Cardiac muscle cell (in vitro differentiated cells and primary cell): ENCODE measurements at places on chromosomes 7 and 10.

- no peak for DNase-seq
Observed at GRCh38 chr10:22500656-22501340, 155.5 kb downstream of the SPAG6 start.

- no peak for DNase-seq
Observed at GRCh38 chr10:114388275-114388674, 16.0 kb downstream of the AFAP1L2 start.

DNA sequence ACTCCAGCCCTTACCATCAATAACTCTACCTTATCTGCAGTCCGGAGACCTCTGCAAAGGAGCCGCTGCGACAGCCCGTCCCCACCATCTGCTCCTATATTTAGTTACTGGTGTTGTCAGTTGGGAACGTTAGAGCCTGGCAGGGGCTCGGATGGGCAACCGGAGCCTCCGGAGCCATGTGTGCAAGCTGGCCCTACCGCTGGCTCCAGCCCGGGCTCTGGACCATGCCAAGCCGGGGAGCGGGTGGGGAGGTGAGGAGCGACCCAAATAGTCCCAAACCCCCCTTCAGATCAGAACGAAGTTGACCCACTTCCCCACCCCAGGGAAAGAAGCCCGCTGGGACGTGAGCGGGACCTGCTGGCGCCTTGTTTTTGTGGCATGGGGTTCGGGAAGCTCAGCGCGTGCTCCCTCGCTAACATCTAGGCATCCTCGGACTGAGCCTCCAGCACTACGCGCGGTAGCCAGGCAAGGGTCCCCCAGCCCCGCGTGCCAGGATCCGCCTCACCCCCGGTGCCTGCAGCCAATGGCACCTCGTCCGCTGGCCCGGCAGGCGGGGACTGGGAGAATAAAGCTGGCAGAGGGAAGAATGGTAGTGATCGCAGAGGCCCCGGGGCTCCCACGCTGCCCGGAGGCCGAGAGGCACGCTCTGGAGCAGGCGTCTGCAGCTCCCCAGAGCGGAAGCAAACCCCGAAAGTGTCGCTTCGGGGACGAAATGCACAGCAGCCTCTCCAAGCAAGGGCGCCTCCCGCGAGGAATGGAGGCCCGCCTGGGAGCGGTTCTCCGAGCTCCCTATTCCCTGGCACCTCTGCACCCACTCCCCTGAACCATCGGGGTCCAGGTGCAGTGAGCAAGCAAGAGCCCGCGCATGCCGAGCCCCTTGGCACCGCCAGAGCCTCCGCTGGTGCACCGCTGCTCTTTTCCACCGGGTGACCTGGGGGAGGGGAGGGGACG is 679 bp downstream of the LRRC20 start:
- DNase-seq, result peak; percentile 44

DNA sequence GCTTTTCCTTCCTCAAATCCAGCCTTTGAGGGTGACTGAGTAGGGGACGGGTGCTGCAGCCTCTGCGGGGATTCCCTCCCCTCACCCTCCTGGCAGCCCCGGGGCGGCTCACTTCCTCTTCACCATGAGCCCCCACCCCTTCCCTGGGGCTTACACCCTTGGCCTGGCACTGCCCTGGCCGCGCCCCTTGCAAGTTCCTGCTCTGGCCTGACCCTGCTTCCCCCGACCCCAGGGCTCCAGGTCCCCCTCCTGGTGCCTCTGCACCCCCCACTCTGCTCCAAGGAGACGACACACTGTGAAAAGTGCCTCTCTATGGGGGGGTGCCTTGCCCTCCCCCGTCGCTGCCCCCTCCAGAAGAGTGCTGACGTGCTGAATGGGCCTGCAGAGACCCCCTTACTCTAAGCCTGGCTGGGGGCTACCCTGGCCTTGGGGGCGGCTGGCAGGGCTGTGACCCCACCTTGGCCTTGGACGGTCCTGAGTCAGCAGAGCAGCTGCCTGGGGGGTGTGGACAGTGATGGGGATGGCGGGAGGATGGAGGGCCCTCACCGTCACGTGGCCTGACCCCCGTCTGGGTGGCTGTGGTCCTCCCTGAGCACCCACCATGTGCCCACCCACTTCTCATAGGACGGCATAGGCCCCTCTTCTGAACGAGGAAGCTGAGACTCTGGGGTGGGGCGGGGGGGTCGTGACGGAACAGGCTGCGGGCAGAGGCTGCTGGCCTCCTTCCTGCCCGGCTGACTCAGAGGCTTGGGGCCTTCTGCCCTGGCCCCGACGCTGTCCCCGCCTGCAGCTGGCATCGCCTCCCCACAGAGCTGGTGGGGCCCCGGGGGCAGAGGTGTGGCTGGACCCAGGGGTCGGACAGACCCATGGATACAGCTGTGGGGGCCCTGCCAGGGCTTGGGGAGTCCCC is 9.8 kb downstream of the LFNG start:
- DNase-seq, result peak; percentile 61

GRCh38 chr10:65491799-65492198 is 1434.0 kb upstream of the LRRTM3 start:
- no peak for DNase-seq

GRCh38 chr10:132828681-132829080 is 42.7 kb upstream of the NKX6-2 start:
- no peak for DNase-seq

DNA sequence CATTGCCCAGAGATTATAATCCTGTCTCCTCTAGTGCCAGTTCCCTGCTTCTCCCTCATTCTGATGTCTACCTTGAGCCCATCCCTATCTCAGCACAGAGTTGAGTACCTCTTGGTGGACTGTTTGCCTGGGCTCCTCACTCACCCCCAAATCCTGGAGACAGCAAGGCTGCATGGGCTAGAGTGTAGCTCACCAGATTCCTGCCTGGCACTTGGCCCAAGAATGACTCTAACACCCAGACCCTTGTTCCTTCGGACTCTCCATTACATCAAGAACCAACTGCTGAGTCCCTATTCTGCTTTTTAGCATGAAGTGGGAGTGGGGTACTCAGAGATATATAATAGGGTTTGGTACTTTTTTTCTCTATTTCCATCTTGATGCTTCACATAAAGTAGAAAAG is 22.1 kb downstream of the FAM13C start:
- no peak for DNase-seq

- DNase-seq, result peak; percentile 78
Observed at GRCh38 chr10:43137717-43138020, 576 bp upstream of the CSGALNACT2 start.

- DNase-seq, result peak; percentile 80
Observed at GRCh38 chr10:29471544-29471859, 163.3 kb downstream of the SVIL start.

DNA sequence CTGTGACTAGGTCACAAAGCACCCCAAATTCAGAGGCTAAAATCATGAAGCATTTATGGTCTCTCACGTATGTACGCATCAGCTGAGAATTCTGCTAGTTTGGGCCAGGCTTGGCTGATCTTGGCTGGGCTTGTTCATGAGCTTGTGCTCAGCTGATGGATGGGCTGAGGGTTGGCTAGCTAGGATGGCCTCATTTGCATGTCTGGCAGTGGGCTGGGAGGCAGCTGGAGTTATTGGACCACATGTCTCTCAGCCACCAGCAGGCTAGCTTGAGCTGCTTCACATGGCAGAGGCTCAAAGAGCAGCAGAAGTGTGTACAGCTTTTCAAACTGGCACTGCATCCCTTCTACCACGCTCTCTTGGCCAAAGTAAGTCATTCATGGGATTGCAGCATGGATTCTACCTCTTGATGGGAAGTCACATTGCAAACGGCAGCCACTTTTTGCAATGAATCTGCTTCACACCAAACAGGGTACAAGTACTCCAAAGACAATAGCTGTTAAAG is 770.3 kb downstream of the TYW1 start:
- no peak for DNase-seq

- DNase-seq, result peak; percentile 27
Observed at GRCh38 chr10:34109952-34110702, 705.0 kb downstream of the PARD3 start.

DNA sequence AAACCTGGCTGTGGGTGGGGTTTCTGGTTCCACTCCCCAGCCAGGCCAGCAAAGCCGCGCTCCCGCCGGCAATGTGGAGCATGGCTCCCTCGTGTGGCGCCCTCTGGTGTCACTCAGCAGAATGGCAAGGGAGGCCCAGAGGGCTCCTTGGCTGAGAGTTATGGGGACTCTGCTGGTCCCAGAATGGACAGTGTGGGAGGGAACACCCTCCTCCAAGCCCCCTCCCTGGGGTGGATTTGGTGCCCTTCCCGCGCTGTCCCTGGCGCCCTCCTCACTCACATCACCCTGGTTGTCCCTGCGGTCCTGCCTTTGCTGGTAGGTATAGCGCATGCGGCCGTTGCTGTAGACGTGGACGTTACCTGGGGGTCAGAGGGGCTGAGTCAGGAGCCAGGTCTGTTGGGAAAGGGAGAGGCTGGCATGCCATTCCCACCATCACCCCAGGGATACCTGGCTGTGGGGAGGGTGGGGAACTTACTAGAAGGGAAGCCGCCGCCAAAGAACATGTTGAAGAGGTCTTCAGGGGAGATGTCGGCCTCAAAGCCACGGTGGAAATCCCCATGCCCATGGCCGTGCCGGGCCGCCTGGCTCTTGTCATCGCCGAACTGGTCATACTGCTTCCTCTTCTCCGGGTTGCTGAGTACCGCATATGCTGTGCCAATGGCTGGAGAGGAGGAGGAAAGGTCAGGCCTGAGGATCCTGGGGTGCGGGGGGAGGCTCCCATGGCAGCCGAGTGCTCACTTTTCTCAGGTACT is 14.0 kb downstream of the DNAJB12 start:
- peak; percentile 70 for DNase-seq

GRCh38 chr10:88232983-88233543 is 350.1 kb downstream of the RNLS start:
- DNase-seq, result no peak

DNA sequence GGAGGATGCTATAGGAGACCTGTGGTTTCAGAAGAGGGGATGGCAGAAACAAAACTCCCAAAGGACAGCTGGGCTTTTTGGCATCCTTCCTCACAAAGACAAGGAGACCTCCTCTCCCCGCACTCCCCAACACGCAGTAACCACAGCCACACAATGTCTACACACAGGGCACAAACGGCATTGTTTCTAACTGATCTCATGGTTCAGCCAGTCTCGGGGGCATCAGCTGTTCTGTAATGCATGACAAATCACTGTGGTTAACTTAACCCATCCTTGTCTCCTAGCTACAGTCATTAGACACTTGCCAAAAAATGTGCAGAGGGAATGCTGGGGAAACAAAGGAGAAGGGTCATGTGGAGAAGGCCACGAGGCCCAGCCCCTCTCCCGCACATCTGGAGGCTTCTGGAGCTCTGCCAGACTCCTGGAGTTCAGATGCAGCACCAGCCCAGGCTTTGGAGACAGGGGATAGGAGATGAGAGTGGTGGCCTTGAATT is 7.6 kb upstream of the ADAMTS14 start:
- DNase-seq, result peak; percentile 94

GRCh38 chr7:134780166-134780828 is 863 bp downstream of the CALD1 start:
- DNase-seq, result peak; percentile 63

DNA sequence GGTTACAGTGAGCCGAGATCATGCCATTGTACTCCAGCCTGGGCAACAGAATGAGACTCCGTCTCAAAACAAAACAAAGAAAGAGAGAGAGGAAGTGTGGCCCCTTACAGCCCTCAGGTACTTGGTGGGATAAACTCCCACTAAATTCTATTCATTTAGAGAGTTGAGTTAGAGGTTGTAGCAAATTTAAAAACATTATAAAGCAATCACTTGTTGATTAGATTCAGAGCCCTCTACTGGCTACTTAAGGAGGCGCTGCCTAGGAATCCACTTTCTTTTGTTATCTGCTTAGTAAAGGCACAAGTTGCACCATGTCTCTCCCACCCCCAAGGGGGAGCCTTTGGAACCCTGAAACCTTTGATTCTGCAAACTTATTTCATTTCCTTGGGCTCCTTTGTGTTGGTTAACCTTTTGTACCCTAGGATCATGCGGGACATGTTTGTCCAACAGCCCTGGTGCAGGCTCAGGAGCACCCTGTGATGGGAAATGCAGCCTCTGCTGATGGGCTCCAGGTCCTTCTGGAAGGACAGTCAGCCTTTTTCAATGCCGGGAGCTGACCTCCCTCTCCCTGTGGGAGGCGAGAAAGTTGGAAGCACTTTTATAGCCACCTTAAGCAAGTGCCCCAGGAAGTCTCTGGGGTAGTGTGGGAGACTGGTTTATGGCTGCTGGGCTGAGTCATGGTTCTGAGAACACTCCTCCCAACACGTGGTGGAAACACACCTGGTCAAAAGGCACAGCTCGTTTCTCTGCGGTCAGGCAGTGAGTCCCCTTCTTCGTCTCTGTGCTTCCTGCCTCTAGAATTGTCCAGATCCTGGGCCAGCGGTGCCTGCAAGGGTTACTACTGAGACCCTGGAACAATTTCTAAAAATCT is 2.3 kb downstream of the HKDC1 start:
- peak; percentile 76 for DNase-seq

DNA sequence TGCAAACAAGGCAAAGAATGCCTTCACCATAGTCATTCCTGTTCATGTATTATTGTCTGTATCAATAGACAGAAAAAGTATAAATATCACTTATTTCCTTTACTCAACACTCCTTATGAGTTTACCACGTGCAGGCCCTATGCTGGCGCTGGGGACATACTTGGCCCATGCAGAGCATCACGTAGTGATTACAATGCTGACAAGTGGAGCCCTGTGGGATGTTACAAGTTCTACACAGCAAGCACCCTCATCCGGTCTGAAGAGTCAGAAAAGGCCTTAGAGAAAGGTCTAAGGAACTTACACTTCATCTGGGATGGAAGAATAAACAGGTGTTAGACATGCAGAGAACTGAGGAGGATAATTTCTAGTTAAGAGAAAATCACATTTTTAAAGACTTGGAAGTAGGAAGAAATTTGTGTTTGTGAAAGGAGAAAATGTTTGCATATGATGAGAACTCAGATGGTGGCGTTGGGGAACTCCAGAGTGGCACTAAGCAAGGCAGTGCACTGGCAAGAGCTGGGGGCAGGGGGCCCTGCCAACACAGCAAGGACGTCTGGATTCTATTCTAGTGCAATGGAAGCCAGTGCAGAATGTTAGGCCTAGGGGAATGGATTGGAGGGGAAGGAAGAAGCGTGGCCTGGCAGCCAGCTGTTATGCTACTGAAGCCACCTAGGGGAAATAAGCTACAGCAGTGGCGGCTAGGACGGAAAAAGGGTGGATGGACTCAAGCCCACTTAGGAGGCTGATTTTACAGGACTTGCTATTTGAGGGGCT is 116.2 kb downstream of the ELMO1 start:
- no peak for DNase-seq

GRCh38 chr7:101535351-101535751 is 93.7 kb downstream of the MYL10 start:
- peak; percentile 9 for DNase-seq

DNA sequence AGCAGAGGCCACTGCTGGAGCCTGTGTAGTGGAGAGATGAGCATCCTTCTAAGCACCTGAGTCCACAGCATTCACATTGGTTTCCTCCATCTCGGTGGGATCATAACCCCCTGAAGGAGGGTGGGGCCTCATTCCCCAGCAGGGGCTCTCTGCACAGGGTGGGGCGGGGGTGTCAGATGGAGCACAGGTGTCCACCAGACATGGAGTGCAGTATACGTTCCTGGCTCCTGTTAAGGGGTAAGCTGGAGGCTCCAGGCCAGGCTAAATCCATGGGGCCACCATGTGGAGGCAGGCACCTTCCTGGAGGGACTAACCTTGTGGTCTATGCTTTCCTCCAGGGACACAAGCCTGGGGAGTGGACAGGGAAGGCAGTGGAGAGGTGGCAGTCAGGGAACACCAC is 252.6 kb downstream of the GRID1 start:
- DNase-seq, result no peak

GRCh38 chr10:107002068-107002467 is 162.4 kb downstream of the SORCS1 start:
- no peak for DNase-seq

- DNase-seq, result no peak
Observed at GRCh38 chr10:45376371-45376801, 2.4 kb downstream of the ALOX5 start.
